NCI-H1930 (cell line): ENCODE measurements at places on chromosomes 6 and 20.
A peak's percentile ranks its signal among the peaks of the same experiment; 100 is the strongest.

- no peak for DNase-seq
Observed at GRCh38 chr6:84597238-84597875, 167.0 kb downstream of the TBX18 start.

GRCh38 chr6:16762550-16763477 lies 1.6 kb upstream of the ATXN1 start:
- peak; percentile 14 for DNase-seq

DNA sequence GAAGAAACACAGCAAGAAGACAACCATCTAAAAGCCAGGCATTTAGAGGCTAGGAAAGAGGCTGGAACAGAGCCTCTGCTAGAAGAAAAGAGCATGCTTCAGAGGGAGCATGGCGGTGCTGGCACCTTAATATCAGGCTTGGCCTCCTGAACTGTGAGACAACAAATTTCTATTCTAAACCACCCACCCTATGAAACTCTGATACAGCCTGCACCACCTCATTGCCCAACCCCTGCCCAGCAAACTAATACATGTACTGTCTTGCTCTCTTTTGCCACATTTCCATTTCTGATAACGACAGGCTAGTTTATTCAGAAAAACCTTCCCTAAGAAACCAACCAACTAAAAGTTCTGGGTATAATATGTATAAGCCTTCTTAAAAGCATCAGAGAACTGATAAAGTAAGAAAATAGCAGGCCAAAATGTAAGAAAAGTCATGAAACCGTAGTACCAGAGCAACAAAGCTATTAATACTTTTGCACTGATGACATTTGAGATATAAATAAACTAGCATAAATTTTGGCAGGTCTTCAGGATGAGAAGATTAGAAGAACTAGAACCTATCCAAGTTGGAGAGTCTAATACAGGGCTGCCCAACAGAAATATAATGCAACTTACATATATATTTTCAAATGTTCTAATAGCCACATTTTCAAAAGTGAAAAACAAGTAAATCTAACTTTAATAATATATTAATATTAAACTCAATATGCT lies 184.7 kb upstream of the HSF2 start:
- no peak for DNase-seq

DNA sequence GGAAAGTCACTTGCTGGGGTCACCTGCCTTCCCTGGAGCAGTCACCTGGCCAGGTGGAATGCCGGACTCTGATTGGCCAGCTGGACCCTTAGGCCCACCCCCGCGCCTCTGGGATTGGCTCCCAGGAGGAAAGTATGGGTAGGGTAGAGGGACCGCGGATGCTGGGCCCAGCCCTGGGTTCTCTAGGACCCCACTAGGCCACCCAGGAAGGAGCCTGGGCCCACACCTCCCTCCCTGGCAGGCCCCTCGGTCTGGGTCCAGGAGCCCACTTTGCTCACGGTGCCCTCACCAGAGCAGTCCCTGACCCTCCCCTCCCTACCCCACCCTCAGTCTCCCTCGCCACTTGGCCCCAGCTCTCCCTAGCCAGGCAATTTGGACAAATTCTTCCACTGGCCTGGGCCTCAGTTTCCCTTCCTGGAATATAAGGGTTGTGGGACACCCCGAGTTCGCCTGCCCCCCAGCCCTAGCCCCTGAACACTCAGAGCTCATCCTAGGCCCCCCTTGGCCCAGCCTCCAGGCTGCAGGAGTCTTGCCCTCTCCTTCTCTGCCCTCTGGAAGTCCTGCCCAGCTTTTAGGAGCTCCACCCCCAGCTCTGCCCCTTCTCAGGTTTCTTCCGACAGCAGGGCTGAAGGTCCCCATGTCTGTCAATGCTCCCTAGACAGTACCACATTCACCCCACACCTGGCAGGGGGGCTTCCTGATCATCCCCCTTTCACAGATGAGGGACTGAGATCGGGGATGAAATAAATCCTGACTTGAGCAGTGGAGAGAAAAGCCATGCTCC lies 299.6 kb downstream of the TAF4 start:
- no peak for DNase-seq

DNA sequence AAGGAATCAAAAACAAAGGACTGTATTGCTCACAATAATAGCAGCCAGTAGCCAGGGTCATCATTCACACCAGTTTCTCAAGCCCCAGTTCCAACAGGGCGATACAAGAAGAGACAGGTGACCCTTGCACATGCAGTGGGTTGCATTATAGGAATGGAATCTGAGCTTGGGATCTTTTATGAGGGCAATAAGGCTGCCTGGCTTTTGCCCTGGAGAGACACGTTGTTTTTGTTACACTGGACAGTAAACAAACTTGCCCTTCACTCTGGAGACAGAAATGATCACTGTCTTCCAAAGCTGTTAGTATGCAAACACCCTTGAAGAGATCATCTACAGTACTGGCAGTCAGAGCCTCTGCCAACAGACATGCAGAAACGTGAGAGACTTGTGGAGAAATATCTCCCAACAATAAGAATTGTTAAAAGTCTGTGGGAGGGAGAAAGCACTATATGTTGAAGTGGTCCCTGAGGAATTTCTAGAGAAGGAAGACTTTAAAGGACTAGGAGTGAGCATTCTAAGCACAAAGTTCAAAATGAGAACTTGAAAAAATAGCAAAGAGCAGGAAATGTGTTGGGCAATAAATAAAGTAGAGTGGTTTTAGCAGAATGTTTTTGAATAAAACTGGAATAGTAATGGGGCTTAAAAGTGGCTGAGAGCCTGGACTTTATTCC lies 6.2 kb upstream of the COL12A1 start:
- no peak for DNase-seq

GRCh38 chr6:107532706-107533105 lies 42.8 kb downstream of the SOBP start:
- DNase-seq: no peak

GRCh38 chr6:39088331-39088730 lies 26.7 kb downstream of the SAYSD1 start:
- no peak for DNase-seq

DNA sequence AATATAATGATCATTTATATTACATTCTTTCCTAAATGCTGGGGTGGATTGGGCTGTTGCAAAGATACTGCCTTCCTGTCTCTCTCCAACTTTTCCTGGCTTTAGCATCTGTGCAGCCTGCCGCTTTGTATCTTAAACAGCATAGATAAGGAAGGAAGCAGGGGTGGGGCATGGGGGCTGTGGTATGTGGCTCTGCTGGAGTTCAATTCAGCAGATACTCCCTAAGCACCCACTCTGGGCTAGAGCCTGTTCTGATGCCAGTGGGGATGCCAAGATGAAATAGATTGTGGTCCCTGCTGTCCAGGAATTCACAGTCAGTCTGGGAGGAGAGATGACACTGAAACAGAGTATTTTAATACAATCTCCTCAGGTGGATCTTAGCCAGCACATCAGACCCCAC lies 56.8 kb downstream of the EIF2S2 start:
- no peak for DNase-seq
